NCI-H1694 (cell line): ENCODE measurements at places on chromosomes 11 and 22.
A peak's percentile ranks its signal among the peaks of the same experiment; 100 is the strongest.

- no peak for DNase-seq
Measured at GRCh38 chr11:3104961-3105790, 48.0 kb upstream of the CARS1 start.

DNA sequence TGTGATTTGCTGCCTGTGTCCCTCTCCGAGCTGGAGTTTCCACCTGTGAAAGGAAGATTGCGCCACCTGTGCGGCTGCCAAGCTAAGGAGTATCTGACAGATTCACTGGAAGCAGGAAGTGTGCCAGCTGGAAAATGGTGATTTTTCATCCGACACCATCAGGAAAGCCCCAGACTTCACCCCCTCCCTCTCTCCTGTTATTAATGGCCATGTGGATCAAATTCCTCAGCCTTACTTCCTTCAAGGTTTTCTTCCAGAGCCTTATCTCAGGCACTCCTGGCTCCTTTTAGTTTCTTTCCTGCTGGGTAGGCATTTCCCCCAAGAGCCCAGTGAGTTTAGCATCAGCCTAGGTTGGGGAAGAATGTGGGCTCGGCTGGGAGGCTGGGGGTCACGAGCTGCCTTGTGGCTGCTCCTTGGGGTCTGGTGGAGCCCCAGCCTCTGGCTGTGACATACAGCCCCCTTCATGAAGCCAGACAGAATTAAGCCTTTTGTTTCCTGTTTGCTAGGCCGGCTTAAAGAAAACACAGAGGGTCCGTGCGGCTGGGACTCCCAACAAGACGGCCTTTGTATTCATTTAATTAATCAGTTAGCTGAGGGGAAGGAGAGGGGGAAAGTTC, 37.1 kb downstream of the PKNOX2 start:
- DNase-seq, result no peak

- no peak for DNase-seq
Measured at GRCh38 chr11:116678887-116679286, 93.9 kb downstream of the BUD13 start.

- DNase-seq, result no peak
Measured at GRCh38 chr11:67045314-67045713, 11.3 kb upstream of the RHOD start.

- no peak for DNase-seq
Measured at GRCh38 chr11:75656044-75656727, 12.7 kb downstream of the MAP6 start.

DNA sequence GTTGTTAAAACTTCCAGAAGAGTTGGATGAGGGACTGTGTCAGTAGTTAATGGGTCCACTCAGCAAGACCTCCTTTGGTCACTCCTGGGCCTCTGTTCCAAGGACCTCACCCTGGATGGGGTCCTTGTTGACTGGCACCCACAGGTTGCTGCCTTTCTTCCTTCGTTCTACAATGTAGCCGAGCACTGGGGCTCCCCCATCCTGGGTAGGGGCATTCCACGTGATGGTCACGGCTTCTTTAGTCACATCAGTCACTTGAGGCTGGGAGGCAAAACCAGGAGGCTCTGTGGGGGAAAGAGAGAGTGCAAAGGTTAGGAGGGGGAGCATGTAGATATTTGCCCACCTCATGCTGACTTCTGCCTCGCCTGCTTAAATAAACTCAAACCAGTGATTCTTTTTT, 12.0 kb downstream of the TMEM86A start:
- no peak for DNase-seq

DNA sequence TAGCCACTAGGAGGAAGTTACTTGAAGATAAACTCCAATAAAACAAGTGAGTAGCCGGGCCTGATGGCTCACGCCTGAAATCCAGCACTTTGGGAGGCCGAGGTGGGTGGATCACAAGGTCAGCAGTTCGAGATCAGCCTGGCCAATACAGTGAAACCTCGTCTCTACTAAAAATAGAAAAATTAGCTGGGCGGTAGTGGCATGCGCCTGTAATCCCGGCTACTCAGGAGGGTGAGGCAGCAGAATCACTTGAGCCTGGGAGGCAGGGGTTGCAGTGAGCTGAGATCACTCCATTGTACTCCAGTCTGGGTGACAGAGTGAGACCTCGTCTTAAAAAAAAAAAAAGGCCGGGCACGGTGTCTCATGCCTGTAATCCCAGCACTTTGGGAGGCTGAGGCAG, 34.0 kb upstream of the CLPB start:
- no peak for DNase-seq

- DNase-seq, result no peak
Measured at GRCh38 chr11:109604481-109605400, 182.8 kb downstream of the C11orf87 start.

- DNase-seq, result no peak
Measured at GRCh38 chr22:49727191-49727880, 100.3 kb downstream of the BRD1 start.

DNA sequence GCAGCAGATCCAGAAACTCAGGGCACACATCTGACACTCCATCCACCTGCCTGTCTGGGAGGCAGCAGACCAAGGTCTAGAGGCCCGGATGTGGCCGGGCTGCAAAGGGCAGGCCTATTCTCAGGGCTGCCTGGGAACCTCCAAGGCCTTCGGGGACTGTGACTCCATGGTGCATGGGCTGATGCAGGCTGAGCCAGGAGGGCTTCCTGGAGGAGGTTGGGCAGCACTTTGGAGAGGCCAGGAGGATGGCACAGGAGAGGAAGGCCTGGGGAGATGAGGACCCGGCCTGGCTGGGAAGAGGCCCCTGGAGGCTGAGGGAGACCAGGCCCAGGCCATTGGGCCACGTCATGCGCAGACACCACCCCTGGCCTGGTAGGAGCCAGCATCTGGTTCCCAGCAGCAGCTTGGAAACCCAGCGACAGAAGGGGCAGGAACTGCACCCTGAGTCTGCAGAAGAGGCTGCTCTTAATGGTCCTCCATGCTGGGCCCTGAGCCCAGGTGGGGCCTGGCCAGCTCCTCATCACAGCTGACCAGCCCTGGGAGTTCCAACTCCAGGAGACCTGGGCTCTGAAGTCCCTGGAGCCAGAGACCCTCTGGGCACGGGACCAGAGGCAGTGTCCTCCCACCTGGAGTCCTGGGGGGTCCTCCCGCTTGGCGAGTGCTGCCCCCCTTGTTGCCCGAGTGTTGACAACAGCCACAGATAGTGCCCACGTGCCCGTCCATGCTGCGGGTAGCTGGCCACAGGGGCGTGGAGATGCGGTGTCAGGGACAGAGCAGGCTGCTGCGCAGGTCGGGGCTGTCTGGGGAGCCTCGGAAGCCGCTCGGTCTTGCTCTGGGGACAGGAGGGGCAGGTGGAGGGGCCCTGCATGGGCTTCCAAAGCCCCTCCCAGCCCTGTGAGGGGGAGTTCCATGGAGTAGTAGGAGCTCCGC, 5.5 kb downstream of the PHLDA2 start:
- DNase-seq, result no peak

DNA sequence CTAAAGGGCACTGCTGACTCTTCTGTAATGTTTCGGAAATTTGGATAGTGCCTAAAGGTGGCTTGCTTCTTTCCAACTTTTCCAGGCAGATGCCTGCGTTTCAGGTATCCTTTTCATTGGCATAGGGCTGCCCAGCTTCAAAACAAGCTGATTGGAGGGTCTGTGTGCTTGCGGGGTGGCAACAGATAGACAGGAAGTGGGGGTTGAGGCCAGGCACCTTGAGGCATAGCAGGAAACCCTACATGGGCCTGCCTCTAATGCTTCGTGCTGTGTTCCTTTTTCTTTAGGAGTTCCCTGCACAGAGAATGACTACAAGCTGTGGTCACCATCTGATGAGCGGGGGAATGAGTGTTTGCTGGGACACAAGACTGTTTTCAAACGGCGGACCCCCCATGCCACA, 92.2 kb upstream of the SORL1-AS1 start:
- DNase-seq, result no peak

- DNase-seq, result no peak
Measured at GRCh38 chr22:23094695-23095681, 24.7 kb downstream of the GNAZ start.

DNA sequence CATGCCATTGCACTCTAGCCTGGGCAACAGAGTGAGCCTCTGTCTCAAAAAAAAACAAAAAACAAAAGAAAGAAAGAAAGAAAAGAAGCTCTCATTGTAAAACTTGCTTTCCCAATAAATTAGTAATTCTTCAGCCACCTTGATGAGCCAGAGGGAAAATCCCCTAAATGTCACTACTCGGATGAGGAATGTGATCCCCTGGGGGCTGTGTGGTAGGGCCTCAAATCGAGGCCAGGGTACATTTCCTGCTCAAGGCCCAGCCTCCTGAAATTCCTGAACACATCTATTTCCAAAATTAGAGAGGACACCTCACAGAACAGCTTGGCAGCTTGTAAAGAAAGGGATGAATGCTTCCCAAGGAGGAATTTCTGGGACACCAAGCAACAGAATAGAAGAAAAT, 147.1 kb upstream of the SESN3 start:
- DNase-seq, result no peak

- DNase-seq, result no peak
Measured at GRCh38 chr11:8202516-8203413, 33.9 kb upstream of the RIC3 start.

GRCh38 chr11:36034551-36035331, 90.9 kb downstream of the LDLRAD3 start:
- peak; percentile 25 for DNase-seq

DNA sequence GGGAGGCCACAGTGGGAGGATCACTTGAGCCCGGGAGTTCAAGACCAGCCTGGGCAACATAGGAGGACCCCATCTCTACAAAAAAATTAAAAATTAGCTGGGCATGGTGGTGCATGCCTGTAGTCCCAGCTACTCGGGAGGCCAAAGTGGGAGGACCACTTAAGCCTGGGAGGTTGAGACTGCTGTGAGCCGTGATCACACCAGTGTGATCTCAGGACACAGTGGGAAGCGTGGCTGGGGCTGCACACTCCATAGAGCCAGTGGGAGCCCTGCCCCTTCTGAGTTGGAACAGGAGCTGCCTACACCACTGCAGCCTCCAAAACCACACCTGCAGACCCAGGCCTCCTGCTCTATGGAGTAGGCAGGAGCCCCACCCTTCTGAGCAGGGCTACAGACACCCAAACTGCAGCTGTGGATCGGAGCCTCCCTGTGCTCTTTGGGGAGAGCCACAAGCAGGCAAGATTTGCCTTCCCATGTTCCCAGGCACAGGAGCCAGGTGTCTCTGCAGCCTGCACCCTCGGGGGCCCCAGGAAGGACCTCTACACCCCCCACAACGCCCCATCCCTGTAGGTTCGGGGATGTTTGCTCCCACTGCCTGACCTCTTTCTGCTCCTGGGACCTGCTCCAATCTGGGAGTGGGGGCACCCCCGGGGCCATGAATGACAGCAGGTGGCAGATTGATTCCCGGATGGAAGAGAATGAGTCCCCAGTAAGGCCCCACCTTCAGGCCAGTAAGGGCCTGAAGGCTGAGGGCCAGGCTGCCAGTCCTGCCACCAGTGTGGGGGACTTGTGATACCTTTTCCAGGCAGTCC, 245.4 kb downstream of the BUD13 start:
- DNase-seq, result no peak

- peak; percentile 35 for DNase-seq
Measured at GRCh38 chr11:62791501-62792201, at the start of gene TMEM223. Gene TMEM223, minus strand, starts transcription at chr11:62792006. Its CDS starts 12 bp downstream, at chr11:62791994.

- no peak for DNase-seq
Measured at GRCh38 chr22:29747832-29748231, 19.0 kb downstream of the ZMAT5 start.

GRCh38 chr22:20412474-20413216, 18.7 kb downstream of the ZNF74 start:
- DNase-seq, result no peak

- DNase-seq, result no peak
Measured at GRCh38 chr22:29470159-29470855, 9.7 kb upstream of the NEFH start.

DNA sequence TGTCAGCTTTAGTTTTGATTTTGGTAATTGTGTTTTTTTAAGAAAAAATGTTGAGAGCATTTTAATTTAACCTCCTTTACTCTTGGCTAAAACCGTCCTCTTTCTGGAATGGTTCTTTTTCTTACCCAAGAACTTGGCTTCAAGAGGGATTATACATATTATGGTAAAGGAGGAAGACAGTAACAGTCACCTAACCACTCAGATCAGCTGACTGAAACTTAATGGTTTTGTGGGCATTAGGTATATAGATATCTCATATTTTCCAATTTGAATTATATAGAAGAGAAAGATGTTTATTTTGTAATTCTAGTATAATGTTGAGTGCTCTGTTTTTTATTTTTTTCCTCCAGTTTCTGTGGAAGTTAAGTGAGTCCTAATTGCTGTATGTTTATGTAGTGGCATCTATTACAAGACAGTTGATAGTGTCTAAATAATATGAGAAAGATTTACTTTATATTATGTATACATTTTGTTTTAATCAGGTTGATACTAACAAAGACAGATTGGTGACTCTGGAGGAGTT, 36.6 kb upstream of the NCR3LG1 start:
- no peak for DNase-seq

- DNase-seq, result no peak
Measured at GRCh38 chr11:57873196-57873911, 111.8 kb downstream of the CTNND1 start.

DNA sequence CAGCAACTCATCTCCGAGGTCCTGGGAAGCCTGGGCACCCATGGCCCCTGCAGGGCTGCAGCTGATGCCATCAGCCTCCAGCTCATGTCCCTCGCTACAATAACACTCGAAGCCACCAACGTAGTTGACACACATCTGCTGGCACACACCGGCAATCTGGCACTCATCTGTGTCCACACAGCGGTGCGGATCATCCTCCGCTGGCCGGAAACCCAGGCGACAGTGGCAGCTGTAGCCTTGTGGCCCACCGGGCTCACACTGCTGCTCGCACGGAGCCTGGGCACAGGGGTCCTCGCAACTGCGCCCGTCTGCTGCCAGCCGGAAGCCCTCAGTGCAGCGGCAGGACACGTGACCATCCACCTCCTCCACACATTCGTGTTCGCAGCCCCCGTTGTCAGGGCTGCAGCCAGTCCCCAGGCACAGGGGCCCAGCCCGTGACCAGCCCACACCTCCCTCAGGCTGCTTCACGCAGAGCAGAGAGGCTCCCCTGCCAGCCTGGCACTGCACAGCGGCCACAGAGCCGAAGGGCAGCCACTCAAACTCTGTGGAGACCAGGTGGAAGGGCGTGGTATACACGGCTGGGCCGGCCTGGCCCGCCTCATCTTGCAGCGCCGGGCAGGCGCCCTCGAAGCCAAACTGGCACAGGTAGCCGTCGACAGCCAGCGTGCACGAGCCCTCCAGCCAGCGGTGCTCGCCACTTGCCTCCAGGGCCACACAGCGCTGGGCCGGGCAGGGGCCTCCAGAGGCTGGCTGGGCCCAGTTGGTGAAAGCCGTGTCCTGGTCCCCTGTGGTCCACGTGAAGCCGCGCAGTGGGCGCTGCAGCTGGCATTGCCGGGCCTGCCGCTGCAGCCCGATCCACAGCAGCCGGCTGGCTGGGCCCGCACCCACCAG, 678 bp downstream of the CD248 start:
- DNase-seq, result no peak

- no peak for DNase-seq
Measured at GRCh38 chr22:23571486-23571885, 8.6 kb downstream of the IGLL1 start.
